ENCODE measurements at places on chromosomes 6 and 20.

DNA sequence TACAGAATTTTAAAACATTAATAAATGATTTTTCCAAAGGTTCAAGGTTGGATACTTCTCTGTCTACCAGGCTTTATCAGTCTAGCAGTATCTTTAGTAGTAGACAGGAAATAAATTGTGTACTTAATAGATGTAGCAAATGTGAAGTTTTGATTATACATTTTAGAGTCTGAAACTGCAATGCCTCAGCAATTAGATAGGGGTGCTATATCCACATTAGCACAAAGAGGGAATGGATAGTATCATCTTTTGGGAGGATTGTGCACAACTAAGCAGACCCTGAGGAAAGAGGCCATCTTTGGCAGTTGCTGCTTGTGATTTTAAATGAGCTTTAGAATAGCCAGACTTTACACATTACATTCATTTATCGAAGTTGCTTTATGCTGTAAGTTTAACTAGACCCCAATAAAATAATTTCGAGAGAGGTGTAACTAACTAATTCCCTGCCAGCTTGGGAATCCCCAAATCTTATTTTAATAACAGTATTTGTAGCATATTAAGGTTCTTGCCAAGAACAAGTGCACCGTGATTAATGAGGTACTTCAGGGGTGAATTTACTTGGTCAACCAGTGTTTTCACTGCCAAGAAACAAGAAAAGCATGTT is 2.8 kb downstream of the KCNQ5 start:
- peak; percentile 38 for DNase-seq

DNA sequence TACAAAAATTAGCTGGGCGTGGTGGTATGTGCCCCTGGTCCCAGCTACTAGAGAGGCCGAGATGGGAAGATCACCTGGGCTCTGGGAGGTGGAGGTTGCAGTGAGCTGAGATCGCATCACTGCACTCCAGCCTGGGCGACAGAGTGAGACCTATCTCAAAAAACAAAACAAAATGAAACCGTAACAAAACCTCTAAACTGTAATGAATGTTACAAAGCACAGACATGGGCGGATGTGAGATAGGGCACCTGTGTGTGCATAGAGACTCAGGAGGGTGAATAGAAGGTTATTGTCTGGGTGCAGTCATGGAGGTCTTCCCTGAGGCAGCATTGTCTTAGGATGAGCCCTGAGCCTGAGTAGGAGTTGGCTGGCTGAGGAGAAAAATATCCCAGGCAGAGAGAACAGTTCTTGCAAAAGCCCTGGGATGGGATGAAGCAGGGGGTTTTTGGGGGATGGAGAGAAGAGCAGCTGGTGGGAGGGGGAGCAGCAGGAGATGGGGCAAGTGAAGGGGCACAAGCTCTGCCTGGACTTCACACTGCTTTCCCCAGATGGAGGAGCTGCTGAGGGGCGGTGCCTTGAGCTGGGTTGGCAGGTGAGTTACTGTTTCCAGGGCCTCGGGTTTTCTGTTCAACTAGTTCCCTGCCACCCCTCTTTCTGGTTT is 5.2 kb downstream of the BCAS4 start:
- no peak for DNase-seq

DNA sequence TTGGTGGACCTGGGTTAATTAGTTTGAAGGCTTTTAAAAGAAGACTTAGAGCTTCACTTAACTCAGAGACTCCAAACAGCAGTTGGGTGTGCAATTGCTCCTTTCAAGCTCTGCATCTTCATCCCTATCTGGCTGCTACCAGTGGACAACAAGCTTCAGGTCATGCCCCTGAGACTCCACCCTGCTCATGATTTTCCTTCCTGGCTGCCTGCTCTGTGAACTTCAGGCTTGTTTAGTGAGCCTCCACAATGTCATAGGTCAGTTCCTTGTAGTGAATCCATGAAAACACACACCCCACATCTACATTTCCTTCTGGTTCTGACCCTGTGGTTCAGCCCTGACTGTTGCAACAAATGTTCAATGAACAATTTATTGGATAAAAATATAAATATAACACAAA is 61.1 kb upstream of the MARCKS start:
- DNase-seq: no peak

- DNase-seq: no peak
Measured at GRCh38 chr6:108851756-108852155, 3.5 kb downstream of the ARMC2 start.

GRCh38 chr6:121522265-121522664 is 86.8 kb downstream of the GJA1 start:
- peak; percentile 86 for DNase-seq

GRCh38 chr6:109306733-109307132 is 75.5 kb downstream of the CD164 start:
- DNase-seq: no peak

DNA sequence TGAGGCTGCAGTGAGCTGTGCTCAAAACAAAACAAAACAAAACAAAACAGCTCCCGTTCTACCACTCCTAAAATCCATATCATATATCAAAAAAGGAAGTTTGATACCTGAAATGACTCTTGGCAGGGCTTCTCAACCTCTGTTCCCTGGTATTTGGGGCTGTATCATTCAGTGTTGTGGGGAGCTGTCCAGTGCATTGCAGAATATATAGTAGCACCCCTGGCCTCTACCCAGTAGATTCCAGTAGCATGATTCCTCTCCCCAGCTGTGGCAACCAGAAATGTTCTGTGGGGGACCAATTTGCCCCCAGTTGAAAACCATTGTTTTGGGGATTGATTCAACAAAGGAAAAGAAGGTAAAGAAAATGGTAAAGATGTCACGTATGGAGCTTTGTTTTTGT is 238.9 kb downstream of the PRL start:
- no peak for DNase-seq

DNA sequence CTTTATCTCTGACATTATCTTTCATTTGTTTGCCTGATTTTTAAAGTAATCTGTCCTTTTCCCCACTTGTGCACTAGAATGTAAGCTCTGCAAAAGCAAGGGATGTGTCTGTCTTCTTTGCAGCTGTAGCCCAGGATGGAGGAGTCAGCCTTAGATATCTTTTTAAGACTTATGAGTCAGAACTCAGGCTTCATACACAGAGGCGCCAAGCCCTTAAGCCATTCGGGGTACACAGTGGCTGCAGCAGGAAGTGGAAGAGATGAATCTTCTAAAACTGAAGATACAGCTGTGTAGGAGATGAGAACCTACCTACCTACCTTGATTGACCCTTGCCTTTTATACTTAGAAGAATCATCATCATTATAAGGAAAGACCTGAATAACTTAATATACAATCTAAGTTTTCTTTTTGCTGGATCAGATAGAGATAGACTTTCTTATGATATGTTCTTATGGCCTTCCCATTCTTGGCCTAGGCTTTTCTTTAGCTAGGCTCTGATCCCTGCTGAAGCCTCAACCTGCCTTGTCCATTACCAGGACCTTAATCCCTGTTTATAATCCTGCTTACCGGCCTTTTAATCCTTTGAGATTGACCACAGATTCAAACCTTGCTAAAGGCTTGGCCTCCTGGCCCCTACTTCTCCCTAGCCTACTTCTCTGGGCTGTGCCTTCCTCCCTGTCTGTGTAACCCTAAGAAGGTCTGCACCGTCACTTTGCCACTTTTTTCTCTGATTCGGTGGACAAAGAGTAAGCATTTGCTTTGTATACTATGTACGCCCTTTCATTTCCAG is 304.5 kb downstream of the PRL start:
- DNase-seq: peak; percentile 86

GRCh38 chr20:23776067-23776771 is 25.5 kb upstream of the CST1 start:
- DNase-seq: no peak

- DNase-seq: no peak
Measured at GRCh38 chr6:25503686-25504085, 148.3 kb upstream of the SCGN start.

DNA sequence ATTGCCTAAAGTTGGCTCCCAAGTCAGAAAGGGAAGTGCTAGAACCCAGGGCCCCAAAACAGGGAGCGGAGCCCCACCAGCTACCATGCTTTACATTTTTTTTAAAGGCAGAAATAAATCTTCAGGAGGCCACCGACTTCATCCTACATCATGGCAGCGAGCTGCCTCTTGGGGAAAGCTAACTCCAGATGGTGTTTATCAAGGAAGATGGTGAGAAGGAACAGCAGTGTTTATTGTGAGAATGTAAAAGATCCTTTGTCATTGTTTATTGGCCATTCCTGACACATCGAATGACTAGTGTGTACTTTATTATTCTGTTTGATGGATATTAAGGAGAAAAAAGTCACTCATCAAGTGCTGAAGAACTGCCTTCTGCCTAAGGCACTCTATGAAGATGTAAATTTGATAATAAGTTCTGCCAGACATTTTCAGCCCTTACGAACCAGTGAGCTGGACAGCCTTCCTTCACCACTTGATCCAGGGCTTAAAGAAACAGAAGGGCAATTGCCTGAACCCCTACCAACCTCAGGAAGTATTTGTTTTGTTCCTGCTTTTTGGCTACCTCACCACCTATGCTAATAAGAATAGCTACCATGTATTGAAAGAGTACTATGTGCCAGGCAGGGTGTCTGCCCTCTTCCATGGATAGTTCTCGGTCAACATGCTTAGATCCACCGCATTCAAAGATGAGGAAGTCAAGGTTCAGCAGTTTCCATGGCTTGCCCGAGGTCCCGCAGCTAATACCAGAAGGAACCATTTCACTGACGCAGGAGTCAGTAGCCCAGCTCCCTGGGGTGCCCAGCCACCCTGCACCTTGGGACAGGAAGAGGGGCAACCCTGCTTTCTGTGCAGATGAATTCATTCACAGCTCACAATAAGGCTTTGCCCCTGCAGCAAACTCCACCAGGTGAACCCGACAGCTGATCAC is 194.7 kb upstream of the RREB1 start:
- DNase-seq: no peak

GRCh38 chr20:38434770-38435554 is at the start of gene SNHG17:
SNHG17 (minus strand) TSS chr20:38435328.
- DNase-seq: peak; percentile 90

- DNase-seq: no peak
Measured at GRCh38 chr6:53294095-53294494, 54.7 kb downstream of the ELOVL5 start.

- DNase-seq: no peak
Measured at GRCh38 chr6:168092541-168092940, 13.5 kb upstream of the FRMD1 start.

GRCh38 chr20:52190437-52191131 is 995 bp downstream of the ZFP64 start:
- DNase-seq: peak; percentile 54

DNA sequence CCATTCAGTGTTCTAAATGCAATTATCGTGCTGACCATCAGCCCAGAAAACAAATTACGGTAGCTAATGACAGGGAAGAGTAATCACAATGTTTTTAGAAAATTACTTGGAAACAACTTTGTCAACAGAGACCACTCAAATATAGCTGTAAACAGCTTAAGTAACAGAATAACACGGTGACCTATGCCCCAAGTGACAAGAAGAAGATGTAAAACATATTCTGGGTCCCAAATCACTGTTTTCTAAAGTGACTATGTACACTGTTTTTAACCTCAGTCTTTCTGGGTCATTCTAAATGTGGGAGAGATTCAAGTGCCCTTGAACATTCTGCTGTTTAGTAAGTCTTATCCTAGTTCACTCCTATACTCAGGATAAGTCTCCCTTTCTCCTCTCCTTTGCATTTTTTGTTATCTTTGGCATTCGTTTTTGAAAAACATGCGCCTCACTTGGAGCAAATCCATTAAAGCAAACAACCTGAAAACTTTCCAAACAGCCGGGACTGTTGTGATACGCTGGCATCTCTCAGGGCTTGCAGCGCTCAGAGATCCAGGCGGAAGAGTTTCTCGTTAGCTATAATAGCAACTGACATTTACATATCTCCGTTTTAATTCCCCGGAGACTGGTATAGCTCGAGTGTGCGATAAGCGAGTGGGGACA is 114.5 kb upstream of the SOX4 start:
- peak; percentile 76 for DNase-seq

GRCh38 chr20:8709627-8710026 is 359.3 kb upstream of the PLCB4 start:
- DNase-seq: no peak

DNA sequence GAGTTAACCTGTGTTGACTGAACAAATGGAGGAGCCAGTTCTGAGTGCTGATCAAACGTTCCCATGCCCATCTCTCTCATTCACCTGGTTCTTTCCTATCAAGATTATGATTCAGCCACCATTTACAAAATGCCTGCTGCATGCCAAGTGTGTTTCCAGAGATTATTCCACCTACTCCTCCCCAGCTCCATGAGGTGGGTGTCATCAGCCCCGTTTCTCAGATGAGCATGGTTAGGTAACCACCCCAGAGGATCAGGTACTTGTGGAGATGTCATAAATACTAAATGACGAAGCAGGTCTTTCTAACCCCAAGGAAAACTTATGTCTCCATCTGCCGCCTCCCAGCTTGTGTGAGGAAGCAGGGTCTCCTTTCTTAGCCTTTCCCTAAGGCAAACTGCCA is 2.1 kb downstream of the BANF2 start:
- no peak for DNase-seq

GRCh38 chr20:42961771-42962170 is 227.9 kb downstream of the PTPRT start:
- DNase-seq: no peak

DNA sequence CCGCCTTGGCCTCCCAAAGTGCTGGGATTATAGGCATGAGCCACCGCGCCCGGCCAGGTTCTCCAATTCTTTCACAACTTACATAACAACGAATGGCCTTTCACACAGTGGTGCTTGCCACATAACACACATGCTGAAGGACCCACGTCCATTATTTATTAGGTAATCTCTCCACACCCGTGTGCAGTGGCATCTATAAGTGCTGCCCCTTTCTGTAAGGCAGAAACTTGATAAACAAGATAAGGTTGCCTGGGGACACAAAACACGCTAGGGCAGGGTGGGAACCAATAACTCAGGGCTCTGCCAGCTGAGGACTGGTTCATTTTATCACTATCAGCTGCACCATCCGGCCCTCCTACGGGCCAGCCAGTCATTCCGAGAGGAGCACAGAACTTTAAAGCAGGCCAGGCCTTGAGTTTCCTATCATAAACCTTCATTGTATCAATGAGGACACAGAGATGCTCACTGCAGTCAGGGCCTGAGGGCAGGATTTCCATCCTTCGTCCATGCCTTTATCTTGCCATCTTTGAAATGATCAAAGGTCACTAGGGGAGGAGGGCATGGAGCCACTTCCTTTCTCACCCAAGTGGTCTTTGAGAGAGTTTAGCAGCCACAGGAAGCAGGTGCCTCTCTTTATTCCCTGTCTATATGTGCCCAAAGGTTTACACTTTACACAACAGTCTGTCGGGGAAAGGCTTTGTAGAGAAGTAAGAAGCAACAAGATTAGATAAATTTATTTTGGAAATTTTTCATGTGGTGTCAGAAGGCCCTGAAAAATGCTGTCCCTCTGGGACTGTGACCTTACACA is 37.6 kb downstream of the GPLD1 start:
- DNase-seq: peak; percentile 7

GRCh38 chr6:158767709-158768108 is 51.5 kb downstream of the EZR start:
- no peak for DNase-seq

GRCh38 chr6:156808287-156808686 is 31.1 kb downstream of the ARID1B start:
- no peak for DNase-seq

DNA sequence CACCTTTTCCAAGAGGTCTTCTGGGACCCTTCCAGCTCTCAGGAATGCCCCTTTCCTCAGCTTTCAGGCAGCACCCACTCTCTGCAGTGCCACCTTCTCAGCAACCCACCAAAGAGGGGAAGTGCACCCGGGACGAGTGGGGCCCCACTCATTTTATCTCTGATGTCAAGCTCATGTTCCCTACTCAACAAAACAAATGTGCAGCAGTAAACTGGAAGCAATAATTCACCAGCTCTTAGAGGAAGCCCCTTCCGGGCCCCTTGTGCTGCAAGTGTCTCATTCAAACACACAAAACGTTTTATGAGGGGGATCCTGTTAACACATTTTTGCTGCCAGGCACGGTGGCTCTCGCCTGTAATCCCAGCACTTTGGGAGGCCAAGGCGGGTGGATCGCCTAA is 13.6 kb downstream of the GFOD1 start:
- DNase-seq: no peak

Measured in umbilical cord (tissue), 2 donors.